ENCODE measurements at places on chromosomes 5 and 9.

DNA sequence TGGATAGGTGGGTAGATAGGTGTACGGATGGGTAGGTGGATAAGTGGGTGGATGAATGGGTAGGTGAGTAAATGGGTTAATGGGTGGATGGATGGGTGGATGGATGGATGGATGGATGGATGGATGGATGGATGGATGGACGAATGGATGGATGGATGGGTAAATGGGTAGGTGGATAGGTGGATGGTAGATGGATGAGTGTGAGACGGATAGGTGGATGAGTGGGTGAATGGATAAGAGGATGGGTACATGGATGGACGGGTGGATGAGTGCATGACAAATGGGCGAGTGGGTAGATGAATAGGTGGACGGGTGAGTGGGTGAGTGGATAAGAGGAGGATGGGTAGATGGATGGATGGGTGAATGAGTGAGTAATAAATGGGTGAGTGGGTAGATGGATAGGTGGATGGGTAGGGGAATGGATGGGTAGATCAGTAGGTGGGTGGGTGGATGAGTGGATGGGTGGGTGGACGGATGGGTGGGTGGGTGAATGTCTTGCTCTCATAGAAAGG, 179.2 kb downstream of the FGF18 start:
- DNase-seq: no peak

GRCh38 chr9:90642570-90643539, at the start of gene DIRAS2:
TSS of gene DIRAS2 (minus strand) at chr9:90642824. CDS start at chr9:90613827, 28,997 bp downstream.
- no peak for DNase-seq

DNA sequence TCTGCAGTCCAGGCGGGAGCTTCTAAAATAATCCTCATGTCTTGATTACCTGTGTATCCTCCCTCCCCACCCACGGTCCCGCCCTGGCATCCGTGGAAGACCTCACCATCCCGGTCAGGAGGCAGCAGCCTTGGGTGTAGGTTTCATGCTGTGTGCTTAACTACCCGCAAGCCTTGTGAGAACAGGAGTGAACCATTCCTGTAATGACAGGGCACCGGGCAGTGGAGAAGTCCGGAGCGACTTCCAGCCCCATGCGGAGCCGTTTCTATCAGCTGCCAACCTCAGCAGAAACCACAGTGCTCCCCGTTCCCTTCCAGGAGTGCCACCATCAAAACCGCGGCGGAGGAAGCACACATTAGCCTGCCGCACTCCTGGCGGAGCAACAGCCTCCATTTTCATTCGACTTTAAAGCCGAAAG, 123.5 kb upstream of the LMX1B start:
- DNase-seq: no peak

DNA sequence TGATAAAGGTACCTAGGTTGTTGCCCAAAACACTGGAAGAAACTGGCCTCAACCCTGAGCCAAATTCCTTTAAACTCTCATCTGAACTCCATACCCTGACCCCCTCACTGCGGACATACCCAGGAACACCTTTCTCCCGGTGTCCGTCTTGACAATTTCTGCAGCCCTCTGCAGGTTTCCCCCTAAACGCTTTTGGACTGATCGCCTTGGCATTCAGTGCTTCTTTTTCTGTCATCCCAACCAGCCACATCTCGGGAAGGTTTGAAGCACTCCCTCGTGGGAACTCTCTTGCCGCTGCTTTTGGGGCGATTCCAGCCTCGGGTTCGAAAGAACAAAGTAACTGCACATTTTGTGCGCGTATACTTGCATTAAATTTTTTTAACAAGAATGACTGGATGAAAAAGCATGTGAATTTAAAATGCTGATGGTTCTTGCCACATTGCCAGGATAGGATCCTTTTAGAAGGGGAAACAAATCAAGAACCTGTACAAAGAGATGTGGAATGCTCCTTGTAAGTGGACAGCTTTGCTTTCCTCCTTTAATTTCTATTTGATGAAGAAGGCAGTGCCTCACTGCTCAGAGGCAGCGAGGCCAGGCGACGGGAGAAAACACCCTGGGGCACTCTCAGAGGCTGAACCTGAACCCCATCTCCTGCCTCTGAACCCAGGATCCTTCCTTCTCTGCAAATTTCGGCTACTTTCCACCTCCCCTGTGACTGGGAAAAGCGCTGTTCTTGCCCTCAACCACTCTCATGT, 615 bp downstream of the PSMD5 start:
- DNase-seq: no peak

- no peak for DNase-seq
Measured at GRCh38 chr5:132283423-132284043, 10.7 kb upstream of the SLC22A4 start.

GRCh38 chr5:132011622-132012343, at the start of gene ACSL6:
TSS of gene ACSL6 (minus strand) at chr5:132011658. CDS start at chr5:132011553, 105 bp downstream.
- no peak for DNase-seq

- DNase-seq: no peak
Measured at GRCh38 chr5:1000329-1000728, 8.3 kb upstream of the NKD2 start.

- DNase-seq: no peak
Measured at GRCh38 chr5:173018358-173018757, 34.8 kb downstream of the ATP6V0E1 start.

GRCh38 chr9:26067608-26068007, 389.4 kb upstream of the TUSC1 start:
- DNase-seq: no peak

DNA sequence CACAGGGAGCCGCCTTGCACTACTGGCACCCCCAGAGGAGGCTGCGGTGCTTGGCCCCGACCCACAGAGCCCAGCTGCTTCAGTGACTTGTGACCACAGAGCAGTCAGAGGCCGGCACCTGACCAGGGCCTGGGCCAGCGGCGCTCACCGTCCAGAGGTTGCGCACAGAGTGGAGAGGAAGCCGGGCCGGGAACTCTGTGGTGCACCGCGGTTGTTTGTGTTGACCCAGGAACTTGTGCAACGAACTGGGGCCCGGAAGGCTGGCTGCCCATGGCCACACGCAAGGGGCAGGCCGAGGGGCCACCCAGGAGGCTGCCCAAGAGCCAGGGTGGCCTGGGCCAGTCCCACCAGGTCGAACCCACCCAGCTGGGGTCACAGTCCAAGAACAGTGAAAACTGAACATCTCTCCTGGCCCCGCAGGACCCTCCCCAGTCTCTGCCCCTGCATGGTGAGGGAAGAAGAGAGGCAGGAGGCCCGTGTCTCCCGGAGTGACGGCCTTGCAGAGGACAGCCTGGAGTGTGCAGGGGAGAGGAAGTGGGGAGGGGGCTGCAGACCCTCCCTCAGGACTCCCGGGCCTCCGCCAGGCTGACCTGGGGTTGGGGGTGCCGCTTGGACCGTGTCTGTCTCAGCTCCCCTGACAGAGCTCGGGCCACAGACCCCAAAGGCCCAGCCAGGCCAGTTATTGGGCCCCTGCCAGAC, 42.8 kb upstream of the EGFL7 start:
- DNase-seq: no peak

- DNase-seq: no peak
Measured at GRCh38 chr5:38883842-38884241, 38.0 kb downstream of the OSMR start.
